ENCODE measurements at places on chromosomes 13 and 19.

DNA sequence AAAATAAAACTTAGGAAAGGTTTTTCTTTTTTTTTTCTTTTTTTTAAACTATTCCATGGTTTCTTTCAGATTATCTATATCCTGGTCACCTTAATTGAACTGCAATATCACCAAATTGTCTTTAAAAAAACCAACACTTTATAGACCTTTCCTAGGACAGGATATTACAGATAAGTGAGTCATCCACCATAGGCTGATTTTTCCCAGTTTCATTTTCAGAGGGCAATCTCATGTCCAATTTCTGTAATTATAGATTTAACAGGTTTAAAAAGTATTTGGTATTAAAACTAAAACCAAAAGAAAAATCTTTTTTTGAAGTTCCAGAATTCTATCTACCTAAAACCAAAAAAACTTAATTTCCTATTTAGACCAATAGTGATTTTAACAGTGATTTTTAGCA, 13.2 kb downstream of the SPART start:
- DNase-seq: no peak

- no peak for DNase-seq
These were observed at the start of gene GRIN2D for GRCh38 chr19:48393559-48394330. TSS of gene GRIN2D (plus strand) at chr19:48393668. CDS start at chr19:48398393, 4,725 bp downstream.

DNA sequence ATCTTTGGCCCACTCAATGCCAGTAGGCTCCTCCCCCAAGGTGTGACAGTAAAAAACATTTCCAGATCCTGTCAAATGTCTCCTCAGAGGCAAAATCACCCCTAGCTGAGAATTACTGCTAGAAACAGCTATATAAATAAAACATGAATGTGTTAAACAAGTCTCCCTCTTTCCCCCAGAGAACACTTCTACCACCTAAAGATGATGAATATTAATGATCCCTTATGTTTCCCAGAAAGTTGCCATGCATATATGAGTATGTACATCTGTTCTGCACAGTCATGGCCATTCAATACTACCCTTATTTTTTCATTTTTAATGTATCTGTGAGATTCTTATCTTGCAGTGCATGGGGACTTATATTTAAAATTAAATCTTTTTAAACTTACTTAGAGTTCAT, 230.0 kb downstream of the SHISA2 start:
- DNase-seq: no peak

GRCh38 chr13:53165261-53165660, 136.6 kb downstream of the OLFM4 start:
- DNase-seq: no peak

GRCh38 chr19:50387868-50388245, 3.7 kb downstream of the POLD1 start:
- DNase-seq: no peak

DNA sequence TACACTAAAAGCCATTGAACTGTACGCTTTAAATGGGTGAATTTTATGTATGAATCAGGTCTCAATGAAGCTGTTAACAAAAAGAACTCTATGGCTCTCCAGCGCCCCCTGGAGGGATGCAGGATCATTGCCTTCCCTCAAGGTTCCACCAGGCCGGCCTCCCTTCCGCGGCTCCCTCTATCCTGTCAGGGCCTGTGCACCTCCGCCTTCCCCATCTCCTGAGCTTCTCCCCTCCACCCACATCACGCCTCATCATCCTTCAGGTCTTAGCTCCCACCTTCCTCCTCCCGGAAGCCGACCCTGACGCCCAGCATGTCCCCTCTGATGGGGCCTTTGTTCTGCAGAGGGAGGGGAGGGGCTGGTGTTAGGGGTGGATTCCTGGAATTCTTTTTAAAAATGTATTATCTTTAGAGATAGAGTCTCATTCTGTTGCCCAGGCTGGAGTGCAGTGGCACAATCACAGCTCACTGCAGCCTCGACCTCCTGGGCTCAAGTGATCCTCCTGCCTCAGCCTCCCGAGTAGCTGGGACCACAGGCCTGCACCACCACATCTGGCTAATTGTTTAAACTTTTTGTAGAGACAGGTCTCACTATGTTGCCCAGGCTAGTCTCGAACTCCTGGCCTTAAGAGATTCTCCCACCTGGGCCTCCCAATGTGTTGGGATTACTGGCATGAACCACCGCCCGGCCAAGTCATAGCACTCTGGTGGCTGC, 27.7 kb downstream of the MEIS3 start:
- DNase-seq: peak; percentile 68

GRCh38 chr19:43688059-43688701, 18.2 kb upstream of the PLAUR start:
- DNase-seq: no peak
